ENCODE measurements at places on chromosomes 6 and 20. TPM values are rescaled to one million over a fixed set of nuclear protein-coding genes. Genes with fewer than 3 reads are reported as not detected.

DNA sequence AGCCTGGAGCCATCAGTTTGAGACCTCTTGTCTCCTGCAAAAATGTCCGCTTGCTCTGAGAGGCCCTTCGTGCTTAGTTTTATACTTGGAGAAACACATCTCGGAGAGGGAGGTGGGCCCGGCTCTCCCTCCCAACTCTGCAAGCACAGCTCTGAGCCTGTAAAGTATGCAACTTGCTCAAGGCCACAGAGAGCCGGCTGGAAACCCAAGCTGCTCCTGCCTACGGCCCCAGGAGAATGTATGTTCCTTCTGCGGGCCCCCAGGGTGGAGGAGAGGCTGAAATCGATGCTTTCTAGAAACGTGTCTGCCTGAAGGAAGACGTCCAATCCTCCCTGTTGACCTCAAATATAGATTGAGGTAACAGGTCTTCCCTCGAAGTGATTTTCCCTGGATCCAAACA is 205.4 kb downstream of the PREX1 start:
- no peak for ATAC-seq

Gene VSX1
- not detected for total RNA-seq

DNA sequence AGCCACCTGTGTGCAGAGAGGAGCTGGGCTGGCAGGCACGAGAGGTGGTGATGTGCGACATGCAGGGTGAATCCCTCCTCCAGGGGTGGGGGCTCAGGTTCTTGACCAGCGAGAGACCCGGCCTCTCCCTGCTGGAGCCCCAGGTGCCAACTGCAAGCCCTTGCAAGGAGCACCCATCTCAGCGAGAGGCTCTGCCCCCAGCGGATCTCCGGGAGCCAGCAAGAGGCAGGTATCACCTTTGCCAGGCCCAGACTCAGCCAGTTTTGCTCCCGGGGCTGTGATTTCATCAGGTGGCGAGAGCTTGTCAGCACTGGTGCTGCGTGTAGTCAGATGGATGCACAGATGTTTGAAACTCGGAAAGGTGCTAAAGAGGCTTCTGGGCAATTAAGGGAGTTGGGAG is 87.7 kb downstream of the TFAP2C start:
- peak; percentile 86 for ATAC-seq

DNA sequence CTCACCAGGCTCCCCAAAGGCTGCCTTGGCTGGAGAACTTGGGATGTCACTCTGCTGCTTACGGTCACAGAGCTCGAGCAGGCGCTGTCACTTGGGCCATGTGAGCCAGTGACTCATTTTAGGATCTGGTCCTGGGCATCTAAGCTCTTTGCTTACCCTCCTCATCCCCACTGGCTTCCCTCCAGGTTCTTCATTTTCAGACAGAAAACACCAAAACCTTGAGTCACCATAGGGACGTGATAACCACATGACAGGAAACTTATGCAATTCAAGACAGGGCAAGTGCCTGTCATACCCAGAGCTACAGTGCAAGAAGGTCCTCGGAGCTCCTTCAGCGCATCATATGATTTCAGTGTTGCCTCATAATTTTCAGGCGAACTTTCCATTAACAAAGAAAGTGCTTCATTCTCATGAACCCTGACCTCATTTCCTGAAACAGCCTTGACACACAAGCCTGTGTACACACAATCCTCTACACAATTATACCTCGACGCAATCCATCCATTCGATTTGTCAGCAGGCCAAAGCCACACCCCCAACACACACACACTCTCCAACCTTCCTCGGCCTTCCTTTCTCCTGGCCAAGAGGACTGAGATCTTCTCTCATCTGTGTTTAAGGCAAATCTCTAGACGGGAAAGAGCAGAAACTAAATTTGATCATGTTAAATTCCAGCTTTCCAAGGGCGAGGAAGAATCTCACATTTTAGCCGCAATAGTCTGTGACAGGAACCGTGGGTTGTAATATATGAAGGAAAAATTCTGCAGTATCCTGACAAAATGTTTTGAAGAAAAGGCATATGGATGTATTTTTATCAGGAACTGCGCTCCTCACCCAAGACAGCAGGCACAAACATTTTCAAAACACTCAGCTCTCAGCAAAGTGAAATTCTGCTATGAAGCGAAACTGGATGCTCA is 25.3 kb downstream of the TBC1D7 start:
- peak; percentile 81 for ATAC-seq

DNA sequence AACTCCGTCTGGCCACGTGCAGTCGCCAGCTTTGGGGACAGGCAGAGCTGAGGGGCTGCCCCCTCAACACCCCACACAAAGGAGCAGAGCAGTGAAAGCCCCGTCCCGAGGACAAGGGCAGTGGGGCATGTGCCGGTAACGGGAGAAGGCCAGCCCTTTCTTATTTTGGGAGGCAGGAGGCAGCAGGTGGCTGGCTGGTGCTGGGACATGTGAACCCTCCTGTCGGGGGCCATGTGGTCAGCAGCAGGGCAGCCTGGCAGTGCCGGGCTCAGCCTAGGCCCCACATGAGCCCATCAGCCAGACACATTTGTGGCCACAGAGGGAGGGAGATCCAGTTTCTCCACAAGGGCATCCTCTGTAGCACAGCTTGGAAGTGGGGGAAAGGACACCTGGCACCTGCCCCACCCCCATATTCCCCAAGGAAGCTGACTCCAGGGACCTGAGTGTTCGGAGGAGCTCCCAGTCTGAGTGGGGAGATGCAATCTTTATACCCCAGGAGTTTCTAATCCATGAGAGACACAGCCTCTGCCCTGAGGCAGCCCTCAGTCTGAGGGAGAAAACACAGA is 137.6 kb downstream of the MRPL14 start:
- no peak for ATAC-seq

Gene HLA-DOB
- 0.52 TPM for total RNA-seq

Gene SLC25A27
- 3.4 TPM for total RNA-seq

GRCh38 chr6:30093951-30094661 is 18.5 kb upstream of the RNF39 start:
- ATAC-seq = no peak

DNA sequence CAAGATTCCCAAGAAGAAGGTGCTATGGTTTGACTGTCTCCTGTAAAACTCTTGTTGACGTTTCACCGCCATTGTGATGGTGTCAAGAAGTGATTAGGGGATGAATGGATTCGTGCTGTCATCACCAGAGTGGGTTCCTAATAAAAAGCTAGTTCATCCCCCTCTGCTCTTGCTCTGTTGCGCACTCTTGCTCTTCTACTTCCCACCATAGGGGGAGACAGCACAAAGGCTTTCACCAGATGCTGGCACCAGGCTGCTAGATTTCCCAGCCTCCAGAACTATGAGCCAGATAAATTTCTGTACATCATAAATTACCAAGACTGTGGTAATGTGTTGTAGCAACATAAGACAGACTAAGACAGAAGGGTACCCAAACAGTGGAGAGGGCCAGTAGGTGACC is 21.6 kb upstream of the CCDC28A start:
- no peak for ATAC-seq

Gene PEX3
- 23.9 TPM for total RNA-seq

Gene CAGE1
- 0.28 TPM for total RNA-seq

Gene HLA-DMB
- total RNA-seq = 5.5 TPM

Gene TRIM10
- total RNA-seq = not detected

Gene IL17A
- total RNA-seq = not detected

Gene ADGRB3
- total RNA-seq = 0.20 TPM
